ENCODE measurements at places on chromosomes 12 and 14.

- H3K36me3 ChIP-seq = no peaks in the 10 kb centered on the region
- no peaks in the 10 kb centered on the region for H3K4me1 ChIP-seq
- no peak overlapping the region for H3K4me3 ChIP-seq
- H3K27ac ChIP-seq = no peak overlapping the region
- no peaks in the 10 kb centered on the region for H3K27me3 ChIP-seq
Observed at GRCh38 chr12:88579161-88579517, 1.1 kb downstream of the KITLG start.

DNA sequence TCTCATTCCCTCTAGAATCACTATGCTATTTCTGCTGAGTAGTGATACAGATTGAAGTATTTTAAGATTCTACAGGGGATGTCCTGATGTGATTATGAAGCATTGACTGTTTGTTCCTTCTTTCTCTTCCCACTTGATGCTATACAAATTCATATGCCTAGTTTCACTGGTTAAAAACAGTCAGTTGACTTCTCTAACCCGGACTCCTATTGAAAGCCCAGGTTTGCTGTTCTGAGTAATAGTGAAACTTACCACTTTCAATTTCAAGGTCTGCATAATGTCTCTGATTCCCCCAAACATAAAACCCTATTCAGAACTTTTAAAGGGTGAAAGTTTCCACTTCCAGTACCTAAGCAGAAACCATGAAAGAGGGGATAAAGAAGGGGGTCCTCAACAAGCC, 117.7 kb upstream of the RPL10L start:
- no peaks in the 10 kb centered on the region for H3K4me1 ChIP-seq
- no peak for DNase-seq
- H3K27me3 ChIP-seq = no peaks in the 10 kb centered on the region
- H3K36me3 ChIP-seq = no peaks in the 10 kb centered on the region
- H3K4me3 ChIP-seq = no peak overlapping the region
- H3K27ac ChIP-seq = no peak overlapping the region

GRCh38 chr12:77682488-77682887, 148.2 kb upstream of the NAV3 start:
- H3K4me1 ChIP-seq = no peaks in the 10 kb centered on the region
- H3K27ac ChIP-seq = no peak overlapping the region
- DNase-seq = no peak
- H3K4me3 ChIP-seq = no peak overlapping the region
- no peaks in the 10 kb centered on the region for H3K36me3 ChIP-seq

- H3K36me3 ChIP-seq = no peaks in the 10 kb centered on the region
- DNase-seq = no peak
- H3K4me1 ChIP-seq = peaks cover 2% of the 10 kb centered on the region
- no peak overlapping the region for H3K27ac ChIP-seq
- H3K4me3 ChIP-seq = no peak overlapping the region
Observed at GRCh38 chr14:72830786-72831594, 62.9 kb downstream of the DPF3 start.

- no peak for DNase-seq
- H3K4me1 ChIP-seq = no peaks in the 10 kb centered on the region
- no peaks in the 10 kb centered on the region for H3K36me3 ChIP-seq
- no peak overlapping the region for H3K27ac ChIP-seq
- no peak overlapping the region for H3K4me3 ChIP-seq
- no peaks in the 10 kb centered on the region for H3K27me3 ChIP-seq
Observed at GRCh38 chr12:77882709-77883108, 52.0 kb downstream of the NAV3 start.

- DNase-seq = no peak
- no peaks in the 10 kb centered on the region for H3K27me3 ChIP-seq
- no peaks in the 10 kb centered on the region for H3K4me1 ChIP-seq
- H3K27ac ChIP-seq = no peak overlapping the region
Observed at GRCh38 chr12:9130244-9130643, 14.5 kb upstream of the A2M start.

DNA sequence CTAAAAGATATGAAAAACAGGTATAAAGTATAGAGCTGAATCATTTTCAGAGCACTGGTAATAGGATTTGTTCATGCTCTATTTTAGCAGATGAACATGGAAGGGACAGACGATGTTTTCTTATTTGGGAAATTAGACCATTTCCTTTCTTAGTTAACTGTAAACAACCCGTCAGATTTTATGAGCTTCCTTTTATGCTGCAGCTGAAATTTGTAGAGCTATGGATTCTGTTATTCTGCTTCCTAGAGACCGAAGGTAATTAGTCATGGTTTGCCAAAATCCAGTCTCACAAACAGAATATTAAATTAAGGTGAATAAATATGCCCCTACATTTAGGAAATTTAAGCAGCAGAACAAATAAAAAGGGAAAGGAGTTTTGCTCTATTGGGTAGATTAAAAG, 180.2 kb upstream of the SYT1 start:
- no peaks in the 10 kb centered on the region for H3K27me3 ChIP-seq
- no peak overlapping the region for H3K27ac ChIP-seq
- H3K4me3 ChIP-seq = no peak overlapping the region
- H3K4me1 ChIP-seq = no peaks in the 10 kb centered on the region

- no peak overlapping the region for H3K27ac ChIP-seq
- H3K27me3 ChIP-seq = no peaks in the 10 kb centered on the region
- H3K4me1 ChIP-seq = no peaks in the 10 kb centered on the region
- peak; percentile 65 for DNase-seq
- no peak overlapping the region for H3K4me3 ChIP-seq
Observed at GRCh38 chr14:77580964-77581505, 35.4 kb downstream of the SPTLC2 start.

- no peaks in the 10 kb centered on the region for H3K4me1 ChIP-seq
- H3K27ac ChIP-seq = no peak overlapping the region
- no peaks in the 10 kb centered on the region for H3K36me3 ChIP-seq
- H3K4me3 ChIP-seq = no peak overlapping the region
- no peak for DNase-seq
Observed at GRCh38 chr12:74431801-74432200, 105.8 kb upstream of the ATXN7L3B start.
